ENCODE measurements at places on chromosomes 11 and 22. TPM values are rescaled to one million over a fixed set of nuclear protein-coding genes. Genes with fewer than 3 reads are reported as not detected.

The COMT gene
- 93.5 TPM for total RNA-seq

The CAVIN3 gene
- 16.4 TPM for total RNA-seq

The FAM111B gene
- 6.8 TPM for total RNA-seq

GRCh38 chr11:78336877-78337553 is 80.6 kb downstream of the GAB2 start:
- no peak overlapping the region for H3K27ac ChIP-seq
- peaks cover 33% of the 10 kb centered on the region for H3K4me1 ChIP-seq
- no peaks in the 10 kb centered on the region for H3K27me3 ChIP-seq
- DNase-seq: no peak
- no peak overlapping the region for H3K4me3 ChIP-seq
- peaks cover 10% of the 10 kb centered on the region for H3K36me3 ChIP-seq

DNA sequence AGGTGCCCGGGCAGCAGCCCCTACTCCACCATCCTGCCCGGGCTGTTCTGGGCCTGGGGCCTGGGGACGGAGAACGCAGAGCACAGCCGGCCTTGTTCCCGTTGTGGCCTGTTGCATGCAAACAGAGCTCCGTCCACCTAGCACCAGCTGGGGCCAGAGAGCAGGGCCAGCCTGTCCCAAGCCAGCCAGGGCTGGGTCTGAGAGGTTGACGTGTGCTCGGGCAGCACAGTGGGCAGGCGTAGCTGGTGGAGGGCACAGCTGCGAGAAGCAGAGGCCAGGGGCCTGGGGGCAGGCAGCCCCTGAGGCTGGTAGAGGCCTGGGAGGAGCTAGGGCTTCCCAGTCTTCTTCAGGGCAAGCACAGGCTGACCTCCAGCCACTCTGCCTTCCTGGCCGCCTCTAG is 1192.6 kb downstream of the BRD1 start:
- no peaks in the 10 kb centered on the region for H3K36me3 ChIP-seq
- peaks cover 3% of the 10 kb centered on the region for H3K4me1 ChIP-seq
- H3K27me3 ChIP-seq: no peaks in the 10 kb centered on the region
- H3K4me3 ChIP-seq: no peak overlapping the region

GRCh38 chr11:58685973-58686722 is 45.6 kb downstream of the GLYAT start:
- H3K27me3 ChIP-seq: no peaks in the 10 kb centered on the region
- H3K36me3 ChIP-seq: no peaks in the 10 kb centered on the region
- no peak for DNase-seq
- no peaks in the 10 kb centered on the region for H3K4me1 ChIP-seq

- peak overlapping the region; percentile 37 for H3K4me3 ChIP-seq
- peaks cover 5% of the 10 kb centered on the region for H3K4me1 ChIP-seq
- no peak for DNase-seq
- H3K36me3 ChIP-seq: no peaks in the 10 kb centered on the region
Observed at GRCh38 chr22:44329179-44329796, 16.5 kb upstream of the SHISAL1 start.

- H3K27ac ChIP-seq: no peak overlapping the region
- no peaks in the 10 kb centered on the region for H3K4me1 ChIP-seq
- DNase-seq: no peak
- H3K27me3 ChIP-seq: no peaks in the 10 kb centered on the region
- H3K36me3 ChIP-seq: no peaks in the 10 kb centered on the region
Observed at GRCh38 chr11:89189776-89190175, 12.1 kb downstream of the TYR start.

GRCh38 chr11:6667733-6668374 is 12.2 kb upstream of the DCHS1 start:
- H3K36me3 ChIP-seq: no peaks in the 10 kb centered on the region
- H3K4me1 ChIP-seq: no peaks in the 10 kb centered on the region
- H3K27ac ChIP-seq: no peak overlapping the region
- DNase-seq: no peak
- H3K4me3 ChIP-seq: no peak overlapping the region

DNA sequence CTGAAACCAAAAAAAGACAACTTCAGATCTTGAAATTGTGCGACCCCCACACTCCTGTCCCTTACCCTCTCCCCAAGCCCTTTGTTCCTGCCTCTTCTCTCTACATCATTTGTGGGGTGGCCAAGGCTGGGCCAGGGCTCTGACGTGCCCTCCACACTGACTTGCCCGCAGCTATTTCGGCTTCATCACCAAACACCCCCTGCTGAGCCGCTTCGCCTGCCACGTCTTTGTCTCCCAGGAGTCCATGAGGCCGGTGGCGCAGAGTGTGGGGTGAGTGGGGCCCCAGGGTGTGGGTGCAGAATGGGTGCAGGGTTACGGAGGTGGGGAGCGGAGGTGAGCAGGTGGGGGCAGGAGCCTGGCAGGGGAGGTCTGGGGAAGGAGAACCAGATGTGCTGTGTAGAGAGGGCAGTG is 9.5 kb downstream of the MAPK8IP2 start:
- no peak for DNase-seq
- no peaks in the 10 kb centered on the region for H3K36me3 ChIP-seq
- no peaks in the 10 kb centered on the region for H3K4me1 ChIP-seq
- H3K27me3 ChIP-seq: peaks cover 79% of the 10 kb centered on the region
- H3K27ac ChIP-seq: no peak overlapping the region
- H3K4me3 ChIP-seq: no peak overlapping the region

Measured in mesothelial cell of epicardium (in vitro differentiated cells).